Thoracic aorta (tissue), 2 donors: ENCODE measurements at places on chromosomes 2 and 18. TPM values are rescaled to one million over a fixed set of nuclear protein-coding genes. Genes with fewer than 3 reads are reported as not detected.

RAD51AP2 gene
- total RNA-seq = not detected

- H3K27me3 ChIP-seq = no peaks in the 10 kb centered on the region
- H3K27ac ChIP-seq = no peak overlapping the region
- H3K4me3 ChIP-seq = no peak overlapping the region
- no peaks in the 10 kb centered on the region for H3K36me3 ChIP-seq
- H3K4me1 ChIP-seq = peaks cover 27% of the 10 kb centered on the region
- DNase-seq = no peak
Observed at GRCh38 chr18:79583426-79583825, 96.2 kb upstream of the CTDP1 start.

LAMA1 gene
- not detected for total RNA-seq

GRCh38 chr2:99555404-99555803, 65.6 kb upstream of the REV1 start:
- no peak for DNase-seq
- H3K27ac ChIP-seq = no peak overlapping the region
- H3K4me3 ChIP-seq = no peak overlapping the region
- H3K36me3 ChIP-seq = peaks cover 16% of the 10 kb centered on the region

DNA sequence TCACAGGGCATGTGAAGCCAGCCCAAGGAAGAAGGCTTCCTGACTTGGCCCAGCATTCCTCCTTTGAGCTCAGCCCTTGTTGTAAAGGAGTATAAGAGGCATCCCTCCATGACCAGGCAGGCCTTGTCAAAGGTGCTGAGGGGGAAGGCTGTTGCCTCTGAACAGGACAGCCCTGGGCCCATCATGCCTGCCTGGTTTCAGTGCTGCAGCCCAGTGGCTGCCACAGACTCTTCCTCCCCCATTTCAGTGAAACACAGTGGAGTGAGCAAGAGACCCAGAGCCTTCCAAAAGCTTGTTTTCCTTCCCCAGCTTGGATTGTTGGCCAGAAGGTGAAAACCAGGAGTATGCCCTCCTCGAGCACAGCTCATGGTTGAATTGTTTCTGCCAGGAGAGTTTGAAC, 19.9 kb upstream of the RPL37A start:
- H3K4me1 ChIP-seq = no peaks in the 10 kb centered on the region
- DNase-seq = no peak
- H3K27ac ChIP-seq = no peak overlapping the region
- H3K36me3 ChIP-seq = peaks cover 22% of the 10 kb centered on the region
- no peak overlapping the region for H3K4me3 ChIP-seq

SERPINB8 gene
- 10.3 TPM for total RNA-seq

DNA sequence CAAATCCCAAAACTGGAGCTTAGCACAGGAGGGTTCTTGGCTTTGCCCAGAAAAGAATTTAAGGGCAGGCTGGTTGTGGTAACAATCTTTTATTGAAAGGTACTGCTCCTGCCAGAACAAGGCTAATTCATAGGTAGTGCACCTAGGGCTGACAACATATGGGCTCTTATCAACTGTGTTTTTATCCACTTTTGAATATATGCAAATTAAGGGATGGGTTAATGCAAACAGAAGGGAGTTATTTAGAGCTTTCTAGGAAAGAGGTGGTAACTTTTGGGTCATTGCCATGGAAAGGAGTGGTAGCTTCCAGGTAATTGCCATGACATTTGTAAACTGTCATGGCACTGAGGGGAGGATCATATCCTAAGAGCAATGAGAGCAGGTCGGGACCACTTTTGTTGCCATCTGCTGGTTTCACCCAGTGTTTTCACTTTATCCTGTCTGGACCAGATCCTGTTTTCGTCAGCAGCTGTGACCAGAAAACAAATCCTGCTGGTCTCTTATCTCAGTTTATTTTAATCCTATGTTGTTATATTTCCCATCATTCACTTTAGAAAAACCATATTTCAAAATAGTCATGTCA, 981 bp downstream of the C2orf66 start:
- no peaks in the 10 kb centered on the region for H3K4me1 ChIP-seq
- no peak overlapping the region for H3K4me3 ChIP-seq
- no peak for DNase-seq
- no peaks in the 10 kb centered on the region for H3K36me3 ChIP-seq

HOXD10 gene
- total RNA-seq = not detected

GRCh38 chr2:157246765-157247407, 10.6 kb upstream of the GALNT5 start:
- no peak overlapping the region for H3K27ac ChIP-seq
- no peak for DNase-seq
- no peak overlapping the region for H3K4me3 ChIP-seq
- no peaks in the 10 kb centered on the region for H3K4me1 ChIP-seq
- no peaks in the 10 kb centered on the region for H3K36me3 ChIP-seq
- no peaks in the 10 kb centered on the region for H3K27me3 ChIP-seq

DNA sequence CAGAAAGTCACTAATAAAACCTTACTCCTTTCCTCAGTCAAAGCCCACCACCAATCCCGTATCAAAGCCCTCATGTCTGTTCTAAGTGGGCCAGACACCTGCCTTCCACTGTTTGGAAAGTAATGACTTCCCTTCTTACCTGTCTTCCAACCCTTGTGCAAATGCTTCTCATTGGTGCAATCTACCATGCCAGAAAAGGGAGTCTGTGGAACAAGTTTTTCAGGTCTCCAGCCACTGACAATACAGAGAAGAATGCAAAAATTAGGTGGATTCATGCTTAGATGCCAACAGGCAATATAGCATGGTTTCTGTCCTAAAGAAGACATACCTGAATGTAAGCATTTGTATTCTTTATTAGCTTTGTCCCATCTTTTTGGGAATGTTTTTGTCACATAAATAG, 1140.6 kb upstream of the LRRTM1 start:
- H3K36me3 ChIP-seq = no peaks in the 10 kb centered on the region
- no peak overlapping the region for H3K4me3 ChIP-seq
- no peak for DNase-seq
- no peaks in the 10 kb centered on the region for H3K4me1 ChIP-seq
- no peaks in the 10 kb centered on the region for H3K27me3 ChIP-seq
- no peak overlapping the region for H3K27ac ChIP-seq
